Activated naive CD8-positive, alpha-beta T cell treated with anti-CD3 and anti-CD28 coated beads, Interleukin-2, amount 10 ng/mL, durations not matched to agents 7 days and 5 days (primary cell): ENCODE measurements at places on chromosomes 13 and 19. TPM values are rescaled to one million over a fixed set of nuclear protein-coding genes. Genes with fewer than 3 reads are reported as not detected.

- no peak for DNase-seq
- peaks cover 17% of the 10 kb centered on the region for H3K36me3 ChIP-seq
- H3K4me3 ChIP-seq = peak overlapping the region; percentile 87
These were observed 1.8 kb downstream of the CEBPG start for GRCh38 chr19:33375156-33375836.

GRCh38 chr19:40150170-40150569 lies 41.1 kb upstream of the MAP3K10 start:
- no peak overlapping the region for H3K27ac ChIP-seq
- DNase-seq = no peak

- H3K27ac ChIP-seq = no peak overlapping the region
- H3K36me3 ChIP-seq = peaks cover 34% of the 10 kb centered on the region
- DNase-seq = no peak
- no peak overlapping the region for H3K4me3 ChIP-seq
- H3K27me3 ChIP-seq = no peaks in the 10 kb centered on the region
- H3K4me1 ChIP-seq = peaks cover 25% of the 10 kb centered on the region
These were observed 7.7 kb downstream of the DGKH start for GRCh38 chr13:42056146-42056545.

- H3K4me3 ChIP-seq = no peak overlapping the region
- H3K27ac ChIP-seq = no peak overlapping the region
- peaks cover 28% of the 10 kb centered on the region for H3K36me3 ChIP-seq
- DNase-seq = no peak
These were observed 241.8 kb downstream of the PCCA start for GRCh38 chr13:100330662-100331061.

DNA sequence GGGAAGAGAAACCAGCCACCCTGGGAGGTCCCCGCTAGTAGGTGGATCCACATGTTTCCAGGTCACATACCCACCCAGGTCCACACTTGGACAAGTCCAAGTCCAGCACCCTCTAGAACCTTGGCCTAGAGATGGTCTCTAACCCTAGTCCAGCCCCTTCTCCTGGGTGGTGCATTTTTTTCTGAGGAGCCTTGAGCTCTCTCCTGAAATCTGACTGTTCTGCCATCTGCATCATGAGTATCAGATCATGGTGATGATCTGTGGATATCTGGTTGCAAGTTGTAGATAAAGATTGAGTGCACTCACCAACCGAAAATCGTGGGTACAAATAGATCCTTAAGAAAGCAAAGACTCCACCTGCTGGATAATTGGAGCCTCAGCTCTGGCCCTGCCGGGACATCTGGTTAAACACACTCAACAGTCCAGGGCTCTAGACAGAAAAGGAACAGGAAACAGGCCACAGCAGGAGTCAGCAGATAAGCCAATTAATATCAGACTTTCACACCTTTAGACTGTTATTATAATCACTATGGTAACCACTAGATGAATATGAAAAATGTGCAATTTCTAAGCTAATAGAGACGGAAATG lies 41.1 kb downstream of the GPR12 start:
- H3K27ac ChIP-seq = no peak overlapping the region
- H3K27me3 ChIP-seq = no peaks in the 10 kb centered on the region
- peaks cover 18% of the 10 kb centered on the region for H3K4me1 ChIP-seq
- no peaks in the 10 kb centered on the region for H3K36me3 ChIP-seq
- no peak for DNase-seq

GRCh38 chr19:28482221-28482620 lies 730.7 kb downstream of the UQCRFS1 start:
- no peak overlapping the region for H3K4me3 ChIP-seq
- H3K4me1 ChIP-seq = no peaks in the 10 kb centered on the region
- DNase-seq = no peak
- H3K27me3 ChIP-seq = no peaks in the 10 kb centered on the region
- no peaks in the 10 kb centered on the region for H3K36me3 ChIP-seq

DNA sequence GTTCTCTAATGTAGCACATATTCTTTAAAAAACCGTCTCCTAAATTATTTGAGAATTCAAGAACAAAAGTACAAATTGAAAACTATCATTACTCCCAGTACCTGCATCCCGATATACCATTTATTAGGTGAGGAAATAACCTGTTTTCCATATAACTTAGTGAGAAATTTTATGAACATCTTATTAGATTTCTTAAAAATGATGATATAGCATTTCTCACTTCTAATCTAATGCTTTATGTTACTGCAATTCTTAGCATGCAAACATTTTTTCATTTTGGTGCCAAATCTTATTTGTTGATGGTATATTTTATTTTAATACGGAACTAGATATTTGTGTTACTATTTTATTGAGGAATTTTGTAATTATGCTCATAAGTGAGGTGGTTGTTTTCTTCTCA lies 1321.3 kb upstream of the SLC10A2 start:
- H3K27ac ChIP-seq = no peak overlapping the region

- H3K27ac ChIP-seq = no peak overlapping the region
- no peaks in the 10 kb centered on the region for H3K27me3 ChIP-seq
- H3K36me3 ChIP-seq = peaks cover 61% of the 10 kb centered on the region
These were observed 96.5 kb downstream of the PDS5B start for GRCh38 chr13:32682740-32683139.

DNA sequence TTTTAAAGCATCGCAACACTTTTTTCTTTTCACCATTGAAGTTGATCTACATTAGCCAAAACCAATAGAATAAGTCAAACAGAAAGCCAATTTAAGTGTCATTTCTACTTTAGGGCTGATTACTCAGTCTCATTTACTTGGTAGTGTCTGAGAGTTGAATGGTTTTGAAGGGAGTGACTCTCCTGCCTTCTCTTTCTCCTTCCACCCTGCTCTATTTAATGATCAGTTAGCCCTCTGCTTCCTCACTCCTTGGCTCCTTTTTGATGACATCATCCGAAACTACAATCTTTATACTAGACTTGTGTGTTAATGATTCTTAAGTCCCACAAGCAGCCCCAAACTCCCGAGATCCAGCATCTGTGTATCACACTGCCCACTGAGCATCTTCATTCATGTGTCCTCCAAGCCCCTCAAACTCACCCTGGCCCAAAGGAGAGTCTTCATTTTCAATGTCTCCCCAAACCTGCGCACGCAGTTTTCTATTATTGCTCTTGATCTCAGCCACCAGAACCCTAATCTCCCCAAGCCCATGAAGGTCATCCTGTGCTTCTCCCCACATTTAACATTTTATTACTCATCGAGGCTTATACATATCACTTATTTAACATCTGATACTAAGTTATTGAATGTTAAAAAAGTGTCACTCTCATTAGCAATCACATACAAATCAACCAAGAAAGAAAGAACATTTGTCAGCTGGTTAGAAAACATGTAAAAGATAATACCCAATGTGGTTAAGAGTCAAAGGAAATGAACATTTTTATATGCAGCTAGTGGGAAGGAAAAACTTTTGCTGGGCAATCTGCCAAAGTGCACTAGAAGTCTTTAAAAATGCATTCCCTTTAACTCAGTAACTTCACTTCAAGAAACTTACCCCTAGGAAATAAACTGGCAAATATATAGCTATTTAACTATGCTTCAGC lies 32.2 kb upstream of the ARGLU1 start:
- no peak overlapping the region for H3K27ac ChIP-seq
- H3K36me3 ChIP-seq = no peaks in the 10 kb centered on the region
- H3K4me1 ChIP-seq = peaks cover 8% of the 10 kb centered on the region
- DNase-seq = no peak
- H3K4me3 ChIP-seq = no peak overlapping the region
- H3K27me3 ChIP-seq = peaks cover 4% of the 10 kb centered on the region

DNA sequence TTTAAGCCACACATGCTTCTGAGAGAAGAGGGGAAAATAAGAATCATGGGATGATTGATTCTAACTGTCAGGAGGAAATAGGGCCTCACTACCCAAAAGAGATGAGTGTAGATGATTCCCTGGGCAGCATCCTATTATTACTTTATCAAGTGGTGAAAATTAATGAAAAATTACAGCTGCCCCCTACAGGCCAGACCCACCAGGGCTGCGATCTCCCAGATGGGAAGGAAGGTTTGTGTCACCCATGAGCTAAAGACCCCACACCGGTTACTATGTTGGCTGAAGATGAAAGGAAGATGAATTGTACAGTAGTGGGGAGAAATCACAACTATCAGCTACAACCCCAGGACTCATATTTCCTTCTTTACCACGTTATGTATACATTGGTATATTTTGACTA lies 49.5 kb downstream of the RFC3 start:
- no peaks in the 10 kb centered on the region for H3K4me1 ChIP-seq
- H3K27me3 ChIP-seq = no peaks in the 10 kb centered on the region
- H3K27ac ChIP-seq = no peak overlapping the region

DNA sequence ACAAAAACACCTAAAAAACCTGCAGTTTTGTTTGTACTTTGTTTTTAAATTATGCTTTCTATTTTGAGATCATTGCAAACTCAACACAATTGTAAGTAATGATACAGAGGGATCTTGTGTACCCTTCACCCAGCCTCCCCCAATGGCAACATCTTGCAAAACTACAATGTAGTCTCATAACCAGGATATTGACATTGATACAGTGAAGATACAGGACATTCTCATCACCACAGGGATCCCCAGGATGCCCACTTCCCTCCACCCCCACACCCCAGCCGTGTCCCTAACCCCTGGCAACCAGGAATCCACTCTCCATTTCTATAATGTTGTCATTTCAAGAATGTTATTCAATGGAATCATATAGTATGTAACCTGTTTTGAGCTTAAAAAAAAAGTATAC lies 10.3 kb upstream of the C5AR2 start:
- H3K36me3 ChIP-seq = no peaks in the 10 kb centered on the region
- peaks cover 11% of the 10 kb centered on the region for H3K27me3 ChIP-seq
- no peak overlapping the region for H3K27ac ChIP-seq
- H3K4me1 ChIP-seq = peaks cover 3% of the 10 kb centered on the region

DNA sequence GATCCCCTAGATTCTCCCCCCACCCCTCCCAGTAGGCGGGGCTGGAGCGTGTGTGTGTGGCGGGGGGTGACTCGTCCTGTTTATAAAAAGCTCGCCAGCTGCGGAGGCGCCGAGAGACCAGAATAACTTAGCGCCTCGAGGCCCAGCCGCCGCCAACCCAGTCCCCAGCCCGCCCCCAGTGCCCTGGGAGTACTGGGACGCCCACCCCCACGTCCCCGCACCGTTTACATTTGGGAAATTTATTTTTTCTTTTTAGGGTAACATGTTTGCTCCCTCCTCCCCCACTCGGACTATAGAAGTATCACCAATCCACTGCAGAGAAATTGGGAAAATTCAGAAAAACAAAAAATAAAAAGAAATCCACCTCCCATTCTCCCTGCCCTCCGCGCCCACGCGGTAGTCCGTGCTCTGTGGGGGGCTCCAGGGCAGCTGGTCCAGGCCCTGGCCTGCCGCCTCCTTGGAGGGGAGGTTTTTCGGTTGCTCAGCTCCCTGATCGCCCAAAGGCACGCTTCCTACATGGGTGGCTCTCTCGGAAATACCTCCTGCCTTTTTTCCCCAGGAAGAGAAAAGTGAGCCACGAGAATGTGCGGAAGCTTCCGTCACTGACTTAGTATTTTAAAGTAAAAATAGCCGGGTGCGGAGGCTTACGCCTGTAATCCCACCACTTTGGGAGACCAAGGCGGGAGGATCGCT lies 1.5 kb upstream of the RAB3A start:
- peak overlapping the region; percentile 78 for H3K4me3 ChIP-seq
- peak overlapping the region; percentile 90 for H3K27ac ChIP-seq
- peaks cover 11% of the 10 kb centered on the region for H3K4me1 ChIP-seq
- H3K27me3 ChIP-seq = peaks cover 12% of the 10 kb centered on the region
- H3K36me3 ChIP-seq = peaks cover 10% of the 10 kb centered on the region

- no peak overlapping the region for H3K4me3 ChIP-seq
- DNase-seq = no peak
- peaks cover 2% of the 10 kb centered on the region for H3K4me1 ChIP-seq
- no peaks in the 10 kb centered on the region for H3K27me3 ChIP-seq
- no peak overlapping the region for H3K27ac ChIP-seq
These were observed 26.8 kb downstream of the UBXN6 start for GRCh38 chr19:4430760-4431159.

DNA sequence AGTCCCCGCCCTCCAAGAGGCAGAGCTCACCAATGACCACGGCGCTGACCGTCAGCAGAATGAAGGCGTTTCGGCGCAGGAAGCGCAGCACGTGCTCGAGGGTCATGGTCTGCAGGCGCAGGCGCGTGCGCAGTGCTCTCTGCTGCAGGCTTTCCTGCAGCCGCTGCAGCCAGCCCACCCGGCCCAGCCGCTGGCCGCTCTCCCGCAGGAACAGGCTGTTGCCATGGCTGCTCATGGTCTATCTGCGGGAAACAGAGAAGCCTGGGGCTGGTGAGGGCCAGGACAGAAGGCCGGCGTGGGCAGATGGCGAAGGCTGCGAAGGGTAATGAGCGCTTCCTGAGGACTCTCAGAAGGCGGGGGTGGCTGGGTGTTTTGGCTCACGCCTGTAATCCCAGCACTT lies 7.0 kb downstream of the SLC1A6 start:
- H3K36me3 ChIP-seq = no peaks in the 10 kb centered on the region
- H3K4me1 ChIP-seq = no peaks in the 10 kb centered on the region
- DNase-seq = no peak

GRCh38 chr19:14495672-14496028 lies 277 bp downstream of the GIPC1 start:
- peaks cover 15% of the 10 kb centered on the region for H3K4me1 ChIP-seq
- peaks cover 7% of the 10 kb centered on the region for H3K36me3 ChIP-seq
- peak overlapping the region; percentile 84 for H3K4me3 ChIP-seq

DNA sequence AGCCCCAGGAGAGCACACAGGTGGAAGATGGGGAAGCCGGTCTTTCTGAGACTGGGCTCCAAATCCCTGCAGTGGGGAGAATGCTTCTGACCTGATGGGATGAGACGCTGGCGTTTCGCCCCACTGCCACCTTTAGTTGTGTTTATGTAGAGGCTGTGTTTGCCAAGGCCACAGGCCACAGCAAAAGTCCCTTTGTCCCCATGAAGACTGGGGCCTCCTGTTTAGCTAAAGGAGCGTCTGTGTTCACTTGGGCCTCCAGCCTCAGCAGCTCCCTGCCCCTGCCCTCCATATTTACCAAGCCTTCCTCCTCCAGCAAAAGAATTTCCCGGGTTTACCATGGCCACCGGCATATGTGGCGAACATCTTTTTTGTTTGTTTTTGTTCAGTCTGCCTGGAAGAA lies 10.4 kb upstream of the KLK14 start:
- DNase-seq = no peak
- peaks cover 12% of the 10 kb centered on the region for H3K36me3 ChIP-seq
- no peak overlapping the region for H3K4me3 ChIP-seq
- peaks cover 10% of the 10 kb centered on the region for H3K4me1 ChIP-seq

Gene AZU1
- total RNA-seq = not detected

Gene PSG11
- total RNA-seq = not detected

Gene MAP4K1
- 299 TPM for total RNA-seq

Gene N4BP2L1
- total RNA-seq = 53.0 TPM

Gene ZNF442
- total RNA-seq = 4.3 TPM

Gene PRRG2
- total RNA-seq = 2.3 TPM

Gene PODNL1
- 1.4 TPM for total RNA-seq

Gene GPR183
- 44.9 TPM for total RNA-seq

Gene PLK5
- not detected for total RNA-seq

Gene ZNF132
- total RNA-seq = 7.3 TPM

Gene CCDC122
- 5.2 TPM for total RNA-seq

Gene LPAR2
- 73.6 TPM for total RNA-seq

Gene ZNF776
- 27.9 TPM for total RNA-seq

Gene SPRY2
- total RNA-seq = 0.60 TPM

Gene PCDH17
- not detected for total RNA-seq

Gene ZNF99
- not detected for total RNA-seq
